T1000 (cell line): ENCODE measurements at places on chromosomes 11 and 22.

- DNase-seq, result no peak
Measured at GRCh38 chr11:30487200-30487898, 98.8 kb downstream of the MPPED2 start.

- DNase-seq, result no peak
Measured at GRCh38 chr11:76337923-76338322, 43.0 kb downstream of the THAP12 start.

- DNase-seq, result no peak
Measured at GRCh38 chr11:34225091-34225490, 119.7 kb downstream of the NAT10 start.

DNA sequence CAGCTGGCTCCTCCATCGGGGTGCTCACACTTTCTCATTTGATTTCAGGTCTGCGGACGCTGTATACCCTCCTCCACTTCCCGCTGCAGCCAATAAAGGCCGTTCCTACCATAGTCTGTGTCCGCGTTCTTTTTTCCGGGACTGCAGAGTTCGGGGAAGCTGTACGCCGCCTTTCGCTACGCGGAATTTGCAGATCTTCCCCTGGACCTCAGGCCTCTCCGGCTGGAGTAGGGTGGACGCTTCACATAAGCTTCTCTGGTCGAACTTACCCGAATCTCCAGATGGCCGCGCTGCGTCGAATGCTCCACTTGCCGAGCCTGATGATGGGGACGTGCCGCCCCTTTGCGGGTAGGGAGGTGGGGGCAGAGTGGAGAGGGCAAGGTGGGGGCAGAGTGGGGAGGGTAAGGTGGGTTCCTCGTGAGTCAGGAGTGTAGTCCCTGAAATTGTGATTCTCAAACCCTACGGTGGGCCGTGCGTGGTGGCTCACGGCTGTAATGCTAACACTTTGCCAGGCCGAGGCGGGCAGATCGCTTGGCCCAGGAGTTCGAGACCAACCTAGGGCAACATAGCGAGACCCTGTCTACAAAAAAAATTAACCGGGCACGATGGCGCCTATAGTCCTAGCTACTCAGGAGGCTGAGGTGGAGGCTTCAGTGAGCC lies 617 bp downstream of the CSKMT start:
- peak; percentile 10 for DNase-seq

GRCh38 chr22:39526736-39527171 lies 5.8 kb downstream of the RPS19BP1 start:
- DNase-seq, result no peak

DNA sequence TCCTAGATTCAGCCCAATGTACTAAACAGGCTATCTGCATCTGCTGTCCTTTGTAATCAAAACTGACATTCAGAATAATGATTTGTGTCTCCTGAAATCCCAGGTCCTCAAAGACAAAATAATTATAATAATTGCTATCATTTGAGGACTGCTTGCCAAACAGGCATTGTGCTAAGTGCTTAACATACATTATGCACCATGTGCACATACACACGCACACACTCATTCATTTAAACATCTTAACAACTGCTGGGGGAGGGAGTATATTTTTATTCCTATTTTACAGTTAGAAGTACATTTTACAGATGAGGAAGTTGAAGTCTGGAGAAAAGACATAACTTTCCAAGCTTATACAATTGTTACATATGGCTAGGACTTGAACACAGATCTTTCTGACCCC lies 308.0 kb upstream of the ZC3H12C start:
- DNase-seq, result no peak

GRCh38 chr22:35621451-35621850 lies 4.3 kb upstream of the MB start:
- DNase-seq, result no peak

DNA sequence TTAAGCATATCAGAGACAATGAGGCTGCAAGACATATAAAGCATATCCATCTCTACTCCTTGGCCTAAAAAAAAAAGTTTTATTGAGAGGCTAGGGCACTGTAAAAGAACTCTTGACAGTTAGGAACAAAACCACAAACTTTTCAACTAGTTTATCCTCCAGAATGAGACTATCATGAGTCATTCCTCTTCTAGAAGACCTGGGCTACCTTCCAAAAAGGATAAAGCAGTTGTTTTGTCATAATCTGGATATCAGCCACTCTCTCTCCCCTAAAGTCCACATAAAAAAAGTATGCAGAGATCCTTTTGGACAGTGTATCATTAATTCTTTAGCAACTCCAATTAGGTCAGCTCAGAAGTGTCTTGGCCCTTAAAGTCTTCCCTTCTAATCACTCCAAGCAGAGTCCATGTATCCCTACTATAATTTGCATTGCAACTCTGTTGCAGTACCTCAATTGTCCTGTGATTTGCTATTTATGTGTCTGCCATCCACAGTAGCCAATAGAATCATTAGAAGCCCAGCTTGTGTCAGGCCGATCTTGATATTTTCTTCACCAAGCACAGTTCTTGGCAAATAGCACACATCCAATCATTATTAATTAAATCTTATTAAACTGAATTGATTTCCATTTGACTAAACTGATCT lies 10.4 kb downstream of the OR51T1 start:
- no peak for DNase-seq

DNA sequence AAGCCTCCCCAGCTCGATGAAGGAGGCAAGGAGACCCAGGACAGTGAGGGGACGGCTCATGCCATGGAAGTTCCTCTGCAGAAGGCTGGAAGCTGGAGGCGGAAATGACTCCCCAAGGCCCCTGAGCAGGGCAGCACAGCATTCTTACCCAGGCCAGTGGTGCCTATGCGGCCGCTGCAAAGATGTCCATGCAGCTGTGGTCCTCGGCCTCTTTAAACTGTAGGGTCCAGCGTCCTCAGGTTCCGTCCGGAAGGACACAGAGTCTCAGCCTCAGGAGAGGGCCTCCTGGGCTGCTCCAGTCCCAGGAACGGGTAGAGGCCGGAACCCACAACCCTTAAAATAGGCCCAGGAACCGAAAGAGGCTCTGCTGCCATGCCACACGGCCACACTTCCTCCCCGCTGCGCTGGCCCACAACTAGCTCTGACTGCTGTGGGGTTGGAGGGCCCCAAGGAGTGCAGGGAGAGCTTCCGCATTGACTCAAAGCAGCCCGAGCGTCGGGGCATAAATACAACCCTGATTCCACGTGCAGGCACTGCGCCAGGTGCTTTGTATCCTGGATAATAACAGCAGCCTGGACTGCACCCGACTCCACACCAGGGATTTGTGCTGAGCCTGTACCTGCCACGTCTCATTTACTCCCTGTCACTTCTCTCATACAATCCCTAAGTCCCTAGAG lies 5.5 kb downstream of the KIAA0930 start:
- no peak for DNase-seq

DNA sequence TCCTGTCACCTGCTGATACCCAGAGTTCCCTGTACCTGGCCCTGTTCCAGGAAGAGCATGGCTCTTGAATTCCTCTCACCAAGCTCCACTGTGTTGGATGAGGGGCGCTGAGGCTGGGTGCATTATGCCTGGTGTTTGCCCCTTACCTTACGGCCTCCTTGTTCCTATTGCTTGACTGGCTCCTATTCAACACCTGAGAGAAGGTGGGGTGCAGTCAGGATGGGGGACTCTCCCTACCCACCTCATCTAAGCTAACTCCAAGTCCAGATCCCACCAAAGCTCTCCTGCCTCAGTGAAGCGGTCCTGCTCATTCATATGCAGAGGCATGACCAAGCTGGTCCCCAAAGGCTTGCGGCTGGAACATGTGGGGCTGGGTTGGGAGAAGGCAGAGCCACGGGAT lies 35.8 kb upstream of the RIC3 start:
- no peak for DNase-seq

DNA sequence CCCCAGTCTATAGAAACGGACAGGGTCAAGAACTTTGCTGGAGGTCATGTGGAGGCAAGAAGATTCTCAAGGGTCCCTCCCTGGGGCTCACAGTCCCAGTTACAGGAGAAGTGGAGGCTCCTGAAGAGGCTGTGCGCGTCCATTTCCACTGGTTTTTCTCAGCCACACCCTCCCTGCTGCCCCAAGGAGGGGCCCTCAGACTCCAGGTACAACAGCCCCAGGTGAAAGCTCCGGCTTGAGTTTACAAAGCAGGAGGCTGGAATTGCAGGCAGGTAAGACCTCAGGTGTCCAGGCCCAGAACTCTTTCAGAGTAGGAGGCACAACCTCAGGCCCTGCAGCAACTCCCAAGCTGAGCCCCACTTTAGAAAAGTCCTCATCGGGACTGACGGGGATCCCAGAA lies 3.1 kb downstream of the SHANK2 start:
- DNase-seq, result no peak

DNA sequence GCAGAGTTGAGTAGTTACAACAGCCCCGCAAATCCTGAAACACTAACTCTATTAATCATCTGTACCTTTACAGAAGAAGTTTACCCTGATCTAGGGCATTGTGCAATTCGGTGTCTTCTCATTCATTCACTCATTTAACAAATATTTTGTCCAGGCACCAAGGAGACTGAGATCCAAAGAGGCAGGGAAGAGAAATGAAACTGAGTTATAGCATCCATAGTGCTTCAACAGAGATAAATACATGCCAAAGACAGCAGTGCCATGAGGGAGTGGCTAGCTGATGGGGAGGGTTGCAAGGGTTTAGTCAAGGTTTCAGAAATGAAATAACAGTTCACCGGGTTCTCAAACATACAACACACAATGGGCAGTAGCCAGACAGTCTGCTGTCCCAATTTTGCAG lies 40.2 kb upstream of the MTNR1B start:
- DNase-seq, result no peak

DNA sequence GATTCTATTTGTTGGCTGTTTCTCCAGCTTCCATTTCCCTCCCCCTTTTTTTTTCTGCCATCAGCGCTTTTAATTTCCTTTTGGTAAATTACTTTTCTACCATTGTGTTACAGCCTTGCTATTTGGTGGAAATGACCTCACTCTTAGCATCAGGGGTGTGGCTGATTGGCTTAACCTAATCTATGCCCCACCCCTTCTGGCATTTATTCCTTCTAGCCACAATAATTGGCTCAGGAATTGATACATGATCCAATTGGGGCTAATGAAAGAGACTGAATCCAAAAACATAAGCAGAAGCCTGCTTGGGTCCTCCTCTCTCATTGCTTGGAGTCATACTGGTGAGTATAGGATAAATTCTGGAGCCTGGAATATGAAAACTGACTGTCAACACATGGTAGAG lies 402.4 kb upstream of the LRRC4C start:
- DNase-seq, result no peak

DNA sequence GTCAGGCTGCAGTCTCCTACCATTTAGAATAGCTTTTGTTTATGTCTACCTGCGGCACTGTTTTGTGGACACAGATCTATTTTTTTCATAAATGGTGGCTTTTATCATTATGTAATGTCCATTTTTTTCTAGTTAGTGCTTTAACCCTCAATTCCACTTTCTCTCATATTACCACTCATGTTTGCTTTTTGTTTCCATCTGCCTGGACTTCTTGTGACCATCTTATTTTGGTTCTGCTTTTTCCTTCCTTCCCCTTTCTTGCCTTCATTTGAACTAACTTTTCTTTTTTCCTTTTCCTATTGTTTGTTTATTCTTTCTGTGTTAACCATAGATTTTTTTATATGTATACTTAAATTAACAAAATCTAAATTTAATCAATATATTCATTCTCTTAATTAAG lies 98.5 kb upstream of the SLC22A12 start:
- no peak for DNase-seq

DNA sequence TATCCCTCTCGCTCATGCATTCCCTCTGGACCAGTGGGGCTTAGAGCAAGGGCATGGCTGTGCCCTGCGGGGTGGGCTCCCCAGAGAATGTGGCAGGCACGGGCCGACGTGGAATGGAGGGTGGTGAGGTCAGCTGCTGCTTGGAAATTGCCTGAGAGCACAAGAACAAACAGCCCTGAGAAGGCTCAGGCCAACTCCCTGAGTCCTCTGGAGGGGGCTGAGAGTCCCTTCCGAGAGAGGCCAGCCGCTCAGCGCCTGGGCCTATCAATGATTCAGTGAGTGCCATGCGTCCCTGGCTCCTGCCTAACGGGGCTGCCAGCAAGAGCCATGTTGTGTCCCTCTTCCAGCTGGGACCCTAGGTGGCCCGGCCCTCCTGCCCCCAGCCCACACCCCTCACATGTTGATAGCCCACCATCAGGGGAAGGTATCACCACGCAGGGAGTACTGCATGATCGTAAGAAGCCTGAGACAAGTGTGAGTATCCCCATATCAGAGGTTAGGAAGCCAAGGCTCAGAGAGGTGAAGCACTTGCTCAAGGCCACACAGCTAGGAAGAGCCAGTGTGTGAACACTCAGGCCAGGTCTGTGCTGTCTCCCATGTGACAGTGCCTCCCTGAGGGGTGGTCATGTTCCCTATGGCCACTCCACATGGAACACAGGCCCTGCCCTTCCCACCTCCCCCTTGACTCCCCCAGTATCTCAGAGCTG lies 55.8 kb downstream of the NECTIN1 start:
- no peak for DNase-seq

GRCh38 chr11:44065161-44065661 lies 859 bp upstream of the ACCS start:
- no peak for DNase-seq

- DNase-seq, result no peak
Measured at GRCh38 chr22:39925909-39926679, 25.2 kb downstream of the GRAP2 start.

DNA sequence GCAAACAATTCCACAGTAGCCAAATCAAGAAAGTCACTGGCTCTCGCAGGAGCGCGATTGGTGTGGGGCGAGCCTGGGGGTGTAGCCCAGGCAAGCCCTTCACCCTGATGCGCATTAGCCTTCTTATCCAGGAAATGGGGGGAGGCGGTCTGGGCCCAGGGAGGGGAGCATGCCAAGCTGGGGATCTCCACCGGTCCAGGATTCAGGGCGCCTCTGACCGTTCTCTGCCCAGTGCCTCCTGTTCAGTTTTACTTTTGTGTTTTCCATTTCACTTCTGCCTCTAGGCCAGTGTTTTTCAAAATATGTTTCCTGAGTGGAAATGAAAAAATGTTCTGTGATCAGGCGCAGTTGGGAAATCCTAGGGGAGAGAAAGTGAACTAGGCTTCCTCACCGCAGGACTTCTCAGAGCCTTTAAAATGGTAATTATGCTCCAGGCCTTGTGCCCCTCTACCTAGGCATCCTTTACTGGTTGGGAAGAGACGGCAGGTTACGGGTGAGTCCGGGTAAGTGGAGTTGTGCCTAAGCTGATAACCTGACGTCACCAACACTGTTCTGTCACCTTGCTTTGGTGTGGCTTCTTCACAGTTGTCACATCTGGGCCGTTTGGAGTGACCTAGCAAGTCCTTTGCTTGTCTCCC lies 18.4 kb downstream of the LRP5 start:
- no peak for DNase-seq

DNA sequence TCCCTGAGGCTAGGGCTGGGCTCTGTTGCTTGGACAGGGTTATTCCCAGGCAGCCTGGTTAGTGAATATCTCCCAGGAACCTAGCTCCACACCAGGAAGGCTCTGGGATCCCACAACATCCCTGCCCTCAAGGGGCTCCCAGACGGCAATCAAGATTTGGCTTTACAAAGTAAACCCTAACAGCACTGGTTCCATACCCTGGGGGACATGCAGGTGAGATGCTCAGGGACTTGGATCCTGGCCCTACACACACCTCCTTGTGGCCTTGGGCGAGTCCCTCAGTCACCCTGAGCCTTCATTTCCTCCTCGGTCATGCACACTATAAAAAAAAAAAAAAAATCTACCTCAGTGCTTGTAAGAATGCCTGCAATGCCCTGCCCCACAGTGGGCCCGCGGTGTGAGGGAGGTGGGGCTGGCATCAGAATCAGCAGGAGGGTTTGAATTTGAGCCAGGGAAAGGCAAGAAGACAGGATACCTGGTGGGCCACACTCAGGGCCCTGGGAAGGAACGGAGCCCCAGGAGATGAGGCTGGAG lies 86.3 kb downstream of the MORC2 start:
- DNase-seq, result no peak
